ENCODE measurements at places on chromosomes 7 and 10. TPM values are rescaled to one million over a fixed set of nuclear protein-coding genes. Genes with fewer than 3 reads are reported as not detected.

The OR2A42 gene
- total RNA-seq: not detected

The SLC26A3 gene
- total RNA-seq: not detected

The FAM237B gene
- not detected for total RNA-seq

The IDI2 gene
- total RNA-seq: not detected

The TYSND1 gene
- total RNA-seq: 11.4 TPM

DNA sequence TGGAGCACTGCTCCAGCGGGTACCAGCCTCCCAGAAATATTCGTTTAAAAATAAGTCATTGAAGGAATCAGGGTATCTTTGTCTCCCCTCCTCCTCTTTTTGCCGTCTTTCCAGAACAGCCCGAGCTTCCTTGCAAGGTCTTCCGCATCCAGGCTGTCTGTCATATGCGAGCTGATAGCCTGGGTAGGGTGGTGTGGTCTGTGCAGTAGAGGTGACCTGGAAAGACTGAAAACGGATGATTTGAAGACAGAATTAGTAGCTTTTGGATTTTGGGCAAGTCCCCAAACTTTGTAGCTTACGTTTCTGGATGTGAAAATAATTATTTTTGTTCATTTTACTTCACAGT is 480 bp downstream of the VPS50 start:
- H3K36me3 ChIP-seq: no peaks in the 10 kb centered on the region
- DNase-seq: no peak
- peak overlapping the region; percentile 84 for H3K4me3 ChIP-seq
- H3K4me1 ChIP-seq: peaks cover 17% of the 10 kb centered on the region
- no peak overlapping the region for H3K27ac ChIP-seq

DNA sequence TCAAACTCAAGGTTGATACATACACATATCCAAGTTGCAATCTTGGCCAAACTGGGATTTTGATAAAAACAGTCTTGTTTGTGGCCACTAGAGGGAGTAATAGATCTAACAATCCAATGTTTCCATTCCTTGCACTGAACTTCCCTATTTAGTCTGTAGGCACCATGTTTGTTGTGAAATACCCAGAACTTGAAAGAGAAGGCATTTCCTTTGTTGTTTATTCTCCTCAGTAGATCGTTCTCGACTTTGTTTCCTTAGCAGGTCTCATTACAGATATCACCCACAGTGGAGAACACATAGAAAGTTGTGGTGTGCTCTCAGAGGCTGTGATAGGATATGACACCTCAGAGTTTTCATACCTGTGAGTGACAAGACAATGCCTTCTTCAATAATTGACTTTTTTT is 70.3 kb upstream of the MXI1 start:
- DNase-seq: no peak
- peaks cover 10% of the 10 kb centered on the region for H3K4me1 ChIP-seq
- H3K4me3 ChIP-seq: peak overlapping the region; percentile 37
- H3K27me3 ChIP-seq: no peaks in the 10 kb centered on the region
- peaks cover 4% of the 10 kb centered on the region for H3K36me3 ChIP-seq
- peak overlapping the region; percentile 62 for H3K27ac ChIP-seq

DNA sequence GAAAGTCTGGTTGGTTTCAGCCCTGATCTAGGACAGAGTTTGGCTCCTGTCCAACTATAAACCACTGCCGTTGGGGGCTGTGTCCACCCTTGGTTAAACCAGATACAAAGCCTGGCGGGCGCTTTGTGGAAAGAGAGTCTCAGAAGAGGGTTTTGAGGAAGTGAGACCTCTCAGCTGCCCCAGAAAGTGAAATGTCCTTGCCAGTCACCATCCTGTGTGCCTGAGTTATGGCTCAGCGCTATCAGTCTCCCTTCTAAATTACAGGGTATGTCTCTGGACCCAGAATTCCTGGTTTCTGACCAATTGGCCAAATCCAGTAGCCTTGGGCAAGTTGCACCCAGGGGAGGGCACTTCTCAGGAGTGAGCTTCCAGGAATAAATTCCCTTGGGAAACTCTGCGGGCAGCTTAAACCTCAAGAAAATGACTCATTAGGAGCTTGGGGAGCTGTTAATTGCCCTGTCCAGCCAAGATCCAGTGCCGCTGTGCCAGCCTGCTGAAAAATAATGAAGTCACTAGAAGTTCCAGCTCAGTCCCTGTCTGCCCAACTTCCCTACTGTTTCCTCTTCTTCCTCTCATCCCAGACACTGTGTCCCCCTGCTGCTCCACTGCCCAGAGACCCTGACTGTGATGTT is 66.7 kb upstream of the PDZD8 start:
- peak overlapping the region; percentile 74 for H3K27ac ChIP-seq
- peak; percentile 25 for DNase-seq
- H3K4me1 ChIP-seq: peaks cover 13% of the 10 kb centered on the region
